Spinal cord (tissue), 10 donors: ENCODE measurements at places on chromosomes 11 and 22.

GRCh38 chr11:72413914-72414628 lies 20.3 kb downstream of the CLPB start:
- no peak for DNase-seq
- H3K4me1 ChIP-seq = peaks cover 23% of the 10 kb centered on the region
- H3K27ac ChIP-seq = peak overlapping the region; percentile 6

DNA sequence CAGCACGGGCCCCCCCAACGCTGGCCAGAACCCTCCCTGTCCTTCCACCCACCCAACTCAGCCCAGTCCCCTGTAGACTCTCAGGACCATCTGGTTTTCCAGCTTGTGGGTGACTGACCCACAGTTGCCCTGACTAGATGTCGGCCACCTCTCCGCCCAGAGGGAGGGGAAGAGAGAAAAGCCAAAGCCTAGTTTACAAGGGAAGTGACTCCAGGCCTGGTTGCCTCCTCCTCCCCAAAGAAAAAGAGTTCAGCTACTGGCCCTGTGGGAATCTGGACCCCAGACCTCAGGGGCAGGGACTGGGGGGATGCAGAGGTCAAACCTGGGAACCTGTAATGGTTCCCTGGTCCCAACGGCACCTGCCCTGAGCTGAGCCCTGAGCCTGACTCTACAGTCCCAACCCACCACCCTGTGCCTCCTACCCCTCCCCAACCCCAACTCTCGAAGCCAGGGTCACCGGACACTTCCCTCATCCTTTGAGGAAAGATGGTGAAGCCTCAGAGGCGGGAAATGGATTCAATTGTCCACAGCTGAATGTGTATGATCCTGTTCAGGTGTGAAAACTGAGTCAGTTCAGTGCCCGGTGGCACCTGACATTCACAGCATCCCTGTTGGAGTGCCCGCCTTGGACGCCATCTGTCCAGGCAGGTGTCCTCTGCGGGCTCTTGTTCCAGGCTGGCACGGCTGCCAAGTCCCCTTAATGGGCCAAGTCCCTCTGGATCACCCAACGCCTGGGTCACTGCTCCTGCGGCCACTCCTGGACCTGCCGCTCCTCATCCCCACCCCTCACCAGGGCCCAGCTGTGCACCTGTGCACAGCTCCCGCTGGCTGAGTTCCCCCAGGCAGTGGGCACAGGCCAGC lies 21.0 kb upstream of the WNT7B start:
- no peak for DNase-seq
- no peaks in the 10 kb centered on the region for H3K27me3 ChIP-seq
- H3K4me3 ChIP-seq = no peak overlapping the region
- H3K36me3 ChIP-seq = no peaks in the 10 kb centered on the region
- H3K27ac ChIP-seq = no peak overlapping the region

GRCh38 chr22:50683994-50684371 lies 11.4 kb downstream of the SHANK3 start:
- no peak for DNase-seq
- H3K27me3 ChIP-seq = no peaks in the 10 kb centered on the region
- peaks cover 5% of the 10 kb centered on the region for H3K4me1 ChIP-seq
- H3K27ac ChIP-seq = no peak overlapping the region
- H3K36me3 ChIP-seq = peaks cover 25% of the 10 kb centered on the region

- no peaks in the 10 kb centered on the region for H3K27me3 ChIP-seq
- no peaks in the 10 kb centered on the region for H3K4me1 ChIP-seq
- no peak overlapping the region for H3K4me3 ChIP-seq
- H3K27ac ChIP-seq = peak overlapping the region; percentile 33
- DNase-seq = no peak
Measured at GRCh38 chr22:35991168-35991567, 37.5 kb downstream of the RBFOX2 start.

- H3K4me1 ChIP-seq = no peaks in the 10 kb centered on the region
- DNase-seq = no peak
- H3K36me3 ChIP-seq = no peaks in the 10 kb centered on the region
- H3K4me3 ChIP-seq = no peak overlapping the region
Measured at GRCh38 chr11:44199298-44199697, 103.8 kb downstream of the EXT2 start.

DNA sequence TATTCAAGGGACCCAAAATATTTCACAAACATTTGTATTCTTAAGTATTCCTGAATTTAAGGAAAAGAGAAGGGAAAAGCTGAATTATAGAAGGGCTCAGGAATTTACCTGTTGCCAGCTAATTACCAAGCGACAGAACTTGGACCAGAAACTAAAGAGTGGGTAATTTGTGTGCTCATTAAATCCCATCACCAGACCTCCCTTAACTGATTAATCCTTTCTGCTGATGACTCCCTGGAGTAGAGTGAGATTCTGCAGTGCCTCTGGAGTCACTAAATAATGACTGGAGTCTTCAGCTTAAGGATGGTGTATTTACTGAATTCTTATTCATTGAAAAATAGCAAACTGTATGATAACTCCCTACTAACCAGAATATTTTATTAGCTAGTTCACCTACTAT lies 74.0 kb upstream of the RAB1B start:
- peaks cover 6% of the 10 kb centered on the region for H3K36me3 ChIP-seq
- peak; percentile 75 for DNase-seq
- H3K4me3 ChIP-seq = no peak overlapping the region
- H3K27ac ChIP-seq = no peak overlapping the region
- H3K27me3 ChIP-seq = no peaks in the 10 kb centered on the region

DNA sequence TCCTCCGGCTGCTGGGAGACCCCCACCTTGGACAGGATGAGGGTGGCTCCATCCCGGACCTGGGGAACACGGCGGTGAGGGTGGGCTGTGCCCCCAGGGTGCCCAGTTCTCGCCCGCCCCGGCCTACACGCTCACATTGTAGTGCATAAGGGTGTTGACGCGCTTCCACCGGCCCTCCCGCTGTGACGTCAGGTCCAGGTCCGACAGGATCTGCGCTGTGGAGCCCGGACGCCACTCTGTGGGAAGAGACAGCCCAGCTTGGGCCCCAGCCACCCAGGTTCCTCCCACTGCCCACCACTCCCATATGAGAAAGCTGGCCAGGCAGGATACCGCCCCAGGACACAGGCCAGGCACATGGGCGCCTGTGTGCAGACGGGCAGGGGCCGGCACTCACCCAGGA lies 8.3 kb upstream of the MAPK11 start:
- no peak overlapping the region for H3K27ac ChIP-seq
- no peaks in the 10 kb centered on the region for H3K27me3 ChIP-seq
- peaks cover 13% of the 10 kb centered on the region for H3K4me1 ChIP-seq
- no peak for DNase-seq
- no peak overlapping the region for H3K4me3 ChIP-seq
